CD4-positive, alpha-beta T cell treated with Interleukin-4 for 4 hours (primary cell): ENCODE measurements at places on chromosomes 2 and 18.

DNA sequence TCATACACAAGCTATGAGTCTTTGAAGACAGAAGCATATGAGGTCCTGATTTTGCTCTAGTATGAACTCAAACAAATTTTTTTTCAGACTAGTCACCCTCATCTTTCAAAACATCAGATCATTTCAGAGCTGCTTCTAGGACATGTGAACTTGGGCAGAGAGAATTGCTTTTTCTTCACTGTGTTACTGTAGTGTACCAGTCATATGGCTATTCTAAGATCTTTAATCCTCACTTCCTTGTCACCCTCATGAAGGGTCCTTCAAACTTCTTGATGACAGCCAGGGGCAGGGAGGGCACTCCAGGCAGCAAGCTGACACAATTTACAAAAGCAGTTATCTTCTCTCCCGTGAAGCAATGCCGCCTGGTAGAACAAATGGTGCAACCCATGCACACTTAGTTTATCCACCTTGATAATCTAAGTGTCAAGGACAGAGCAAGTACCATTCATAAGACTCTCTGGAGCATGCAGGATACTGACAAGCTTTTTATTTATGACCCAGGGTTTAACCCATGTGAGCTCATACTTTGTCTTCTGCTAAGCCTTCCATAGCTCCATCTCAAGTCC, 200.6 kb downstream of the DPP10 start:
- no peak for DNase-seq

- no peak for DNase-seq
These were observed 35.0 kb downstream of the TEX51 start for GRCh38 chr2:126933711-126934091.

- DNase-seq = no peak
These were observed 12.8 kb upstream of the ZNF532 start for GRCh38 chr18:58851856-58852255.

GRCh38 chr2:74471332-74472065, 981 bp downstream of the MRPL53 start:
- DNase-seq = no peak

DNA sequence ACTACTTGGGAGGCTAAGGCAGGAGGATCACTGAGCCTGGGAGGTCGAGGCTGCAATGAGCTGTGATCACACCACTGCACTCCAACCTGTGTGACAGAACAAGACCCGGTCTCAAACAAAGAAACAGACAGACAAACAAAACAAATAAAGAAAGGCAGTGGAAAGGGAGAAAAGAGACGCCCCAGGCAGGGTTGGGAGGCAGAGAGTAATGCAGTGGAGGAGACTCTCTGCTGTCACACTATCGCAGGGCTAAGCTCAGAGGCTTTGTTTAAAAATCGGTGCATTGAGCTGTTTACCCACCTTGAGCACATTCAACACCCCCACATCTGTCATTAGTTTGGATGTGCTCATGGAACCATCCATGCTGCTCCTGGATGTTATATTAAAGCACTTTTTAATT, 84.2 kb upstream of the RMP24 start:
- DNase-seq = no peak

DNA sequence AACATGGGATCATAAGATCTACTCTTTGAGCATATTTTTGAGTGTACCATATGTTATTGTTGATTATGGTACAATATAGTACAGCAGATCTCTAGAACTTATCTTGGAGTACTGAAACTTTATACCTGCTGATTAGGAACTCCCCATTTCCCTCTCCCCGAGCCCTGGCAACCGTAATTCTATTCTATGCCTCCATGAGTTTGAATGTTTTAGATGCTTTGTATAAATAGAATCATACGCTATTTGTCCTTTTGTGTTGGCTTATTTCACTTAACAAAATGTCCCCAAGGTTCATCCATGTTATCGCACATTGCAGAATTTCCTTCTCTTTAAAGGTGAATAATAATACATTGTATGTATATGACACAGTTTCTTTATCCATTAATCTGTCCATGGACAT, 117.2 kb downstream of the PTPRM start:
- no peak for DNase-seq

GRCh38 chr2:198293281-198293680, 488.9 kb downstream of the PLCL1 start:
- DNase-seq = no peak

GRCh38 chr2:67015681-67016080, 381.5 kb upstream of the ETAA1 start:
- no peak for DNase-seq

- DNase-seq = no peak
These were observed 38.3 kb downstream of the STAT4 start for GRCh38 chr2:191112448-191112901.

DNA sequence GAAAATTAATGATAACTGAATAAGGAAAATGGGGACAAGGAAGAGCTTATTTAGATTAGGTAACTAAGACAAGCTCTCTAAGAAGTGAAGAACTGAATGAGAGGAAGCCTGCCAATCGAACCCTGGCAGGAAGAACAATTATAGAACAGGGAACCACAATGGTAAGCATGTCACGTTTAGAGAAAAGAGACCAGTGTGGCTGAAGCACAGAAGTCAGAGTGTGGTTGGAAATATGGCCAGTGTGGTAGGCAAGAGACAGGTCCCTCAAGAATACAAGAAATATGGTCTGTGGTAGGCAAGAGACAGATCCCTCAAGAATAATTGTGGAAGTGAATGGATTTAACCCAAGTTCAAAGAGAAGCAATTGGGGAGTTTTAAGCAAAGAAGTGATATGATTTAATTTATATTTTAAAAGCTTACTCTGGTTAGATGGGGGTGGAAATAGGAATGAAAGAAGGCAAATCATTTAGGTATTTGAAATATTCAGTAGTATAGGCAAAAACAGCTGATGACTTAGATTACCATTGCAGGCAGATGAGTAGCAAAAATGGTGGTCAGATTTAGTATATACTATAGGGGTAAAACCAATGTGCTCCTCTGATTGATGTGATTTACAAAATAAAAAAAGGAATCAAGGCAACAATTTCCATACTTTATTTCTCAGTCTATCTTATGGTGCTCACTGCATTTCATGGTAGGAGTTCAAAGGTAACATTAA, 38.8 kb upstream of the ERMN start:
- DNase-seq = no peak

GRCh38 chr2:20103530-20103929, 52.1 kb upstream of the LAPTM4A start:
- no peak for DNase-seq

GRCh38 chr2:65027616-65028244, 28.5 kb upstream of the CEP68 start:
- DNase-seq = no peak

DNA sequence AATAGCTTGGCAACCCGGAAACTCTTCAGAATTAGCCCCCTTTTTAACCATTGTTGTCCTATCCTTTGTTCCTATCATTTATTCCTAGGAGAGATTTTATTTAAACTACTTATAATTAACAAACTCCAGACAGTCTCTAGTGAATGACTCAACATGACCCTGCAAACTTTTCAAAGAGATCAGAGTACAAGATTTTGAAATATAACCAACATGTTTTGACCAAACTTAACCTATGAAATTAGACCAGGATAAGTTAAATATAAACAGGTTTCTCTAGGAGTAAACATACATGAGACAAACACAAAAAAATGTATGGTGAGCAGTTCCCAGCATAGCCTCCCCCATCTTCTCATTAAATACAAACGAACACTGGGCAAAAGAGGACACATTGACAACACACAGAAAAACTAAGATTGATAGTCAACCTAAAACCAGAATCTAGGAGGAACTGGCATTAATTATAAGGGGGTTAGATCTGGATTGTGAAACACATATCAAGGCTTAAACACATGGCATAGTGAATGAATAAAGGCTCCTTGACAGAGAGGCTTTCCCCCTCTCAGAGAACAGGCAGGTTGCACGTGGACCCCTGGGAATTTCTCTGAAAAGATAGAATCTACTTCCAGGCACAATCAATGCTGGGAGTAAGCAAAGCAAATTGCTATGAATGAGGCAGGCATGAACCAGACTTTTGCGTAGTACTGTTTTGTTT, 284.1 kb downstream of the IRS1 start:
- DNase-seq = no peak

- no peak for DNase-seq
These were observed 166.1 kb upstream of the ZNF521 start for GRCh38 chr18:25517881-25518715.

- DNase-seq = no peak
These were observed 55.0 kb upstream of the MCFD2 start for GRCh38 chr2:46970334-46971288.

GRCh38 chr2:72032481-72033041, 115.1 kb downstream of the CYP26B1 start:
- DNase-seq = no peak

- DNase-seq = no peak
These were observed 266.4 kb downstream of the NAPG start for GRCh38 chr18:10792181-10792580.

- DNase-seq = no peak
These were observed 213.3 kb downstream of the FAM210A start for GRCh38 chr18:13513021-13513420.

DNA sequence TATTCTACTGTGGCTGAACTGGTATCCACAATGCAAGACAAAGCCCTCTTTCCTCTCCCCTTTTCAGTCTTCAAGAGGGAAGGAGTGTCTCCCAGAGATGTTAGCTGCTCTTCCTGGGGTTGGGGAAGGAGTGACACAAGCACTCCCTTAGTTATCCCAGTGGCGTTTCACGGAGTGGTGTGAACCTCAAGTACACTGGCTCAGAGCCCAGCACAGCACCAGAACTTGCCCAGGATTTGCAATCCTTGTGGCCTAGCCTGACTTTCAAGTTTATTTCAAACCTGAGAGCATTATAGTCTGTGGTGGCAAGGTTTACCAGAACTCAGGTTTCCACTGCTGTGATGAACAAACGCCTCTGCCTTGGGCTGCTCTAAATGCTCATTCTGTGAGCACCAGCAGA, 162.5 kb downstream of the CCDC102B start:
- DNase-seq = no peak

GRCh38 chr2:84986018-84986417, 15.1 kb downstream of the KCMF1 start:
- DNase-seq = no peak

GRCh38 chr2:60364491-60364890, 189.0 kb downstream of the BCL11A start:
- no peak for DNase-seq

DNA sequence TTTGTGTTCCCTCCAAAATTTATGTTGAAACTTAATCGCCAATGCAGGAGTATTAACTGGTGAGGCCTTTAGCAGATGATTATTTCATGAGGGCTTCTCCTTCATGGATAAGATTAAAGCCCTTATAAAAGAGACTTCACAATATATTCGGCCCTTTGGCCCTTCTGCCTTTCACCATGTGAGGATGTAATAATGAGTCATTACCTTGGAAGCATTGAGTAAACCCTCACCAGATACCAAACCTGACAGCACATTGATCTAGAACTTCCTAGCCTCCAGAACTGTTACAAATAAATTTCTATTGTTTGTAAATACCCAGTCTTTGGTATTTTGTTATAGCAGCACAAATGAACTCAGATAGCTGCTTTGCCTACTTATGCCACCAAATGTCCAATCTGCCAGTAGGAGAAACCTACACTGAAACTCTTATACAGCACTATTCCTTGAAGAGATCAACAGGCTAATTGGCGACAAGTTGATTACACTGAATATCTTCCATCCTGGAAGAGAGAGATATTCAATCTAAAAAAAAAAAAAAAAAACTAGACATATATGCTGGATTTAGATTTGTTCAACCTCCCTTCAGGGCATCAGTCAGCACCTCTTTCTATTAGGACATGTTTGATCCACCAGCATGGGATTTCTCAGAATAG, 125.9 kb upstream of the COL5A2 start:
- DNase-seq = no peak

DNA sequence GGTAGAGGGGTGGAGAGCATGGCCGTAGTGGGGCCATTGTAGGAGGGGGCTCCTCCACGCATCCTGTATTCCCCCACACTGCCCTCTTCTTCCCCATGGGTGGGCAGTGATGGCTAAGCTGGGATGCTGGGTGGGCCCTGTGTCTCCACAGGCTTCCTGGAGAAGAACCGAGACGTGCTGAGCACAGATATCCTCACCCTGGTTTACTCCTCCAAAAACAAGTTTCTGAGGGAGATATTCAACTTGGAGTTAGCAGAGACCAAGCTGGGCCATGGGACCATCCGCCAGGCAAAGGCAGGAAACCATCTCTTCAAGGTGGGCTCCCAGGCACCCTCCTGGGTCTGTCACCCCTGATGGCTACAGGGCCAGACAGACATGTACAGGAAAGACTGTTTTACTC, 52.8 kb downstream of the MYO7B start:
- no peak for DNase-seq

DNA sequence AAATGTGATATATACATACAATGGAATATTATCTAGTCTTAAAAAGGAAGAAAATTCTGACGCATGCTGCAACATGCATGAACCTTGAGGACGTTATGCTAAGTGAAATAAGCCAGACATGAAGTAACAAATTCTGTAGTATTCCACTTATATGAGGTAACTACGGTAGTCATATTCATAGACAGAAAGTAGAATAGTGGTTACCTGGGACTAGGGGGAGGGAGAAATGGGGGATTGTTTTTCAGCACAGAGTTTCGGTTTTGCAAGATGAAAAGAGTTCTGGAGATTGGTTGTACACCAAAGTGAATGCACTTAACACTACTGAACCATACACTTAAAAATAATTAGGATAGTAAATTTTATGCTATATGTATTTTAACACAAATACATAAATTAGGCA, 215.9 kb upstream of the FBXO11 start:
- no peak for DNase-seq

- DNase-seq = no peak
These were observed 85.0 kb downstream of the INHBB start for GRCh38 chr2:120430957-120431356.

- DNase-seq = peak; percentile 4
These were observed 165.0 kb downstream of the ANTXR1 start for GRCh38 chr2:69177785-69178636.

- no peak for DNase-seq
These were observed 146.3 kb upstream of the TTC39C start for GRCh38 chr18:23868136-23868785.

DNA sequence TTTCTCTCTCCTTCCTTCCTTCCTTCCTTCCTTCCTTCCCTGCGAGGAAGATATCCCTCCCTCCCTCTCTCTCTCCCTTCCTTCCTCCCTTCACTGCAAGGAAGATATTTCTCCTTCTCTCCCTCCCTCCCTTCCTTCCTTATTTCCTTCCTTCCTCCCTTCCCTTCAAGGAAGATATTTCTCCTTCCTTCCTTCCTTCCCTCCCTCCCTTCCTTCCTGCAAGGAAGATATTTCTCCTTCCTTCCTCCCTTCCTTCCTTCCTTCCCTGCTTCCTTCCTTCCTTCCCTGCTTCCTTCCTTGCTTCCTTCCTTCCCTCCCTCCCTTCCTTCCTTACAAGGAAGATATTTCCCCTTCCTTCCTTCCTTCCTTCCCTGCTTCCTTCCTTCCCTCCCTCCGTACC, 229.5 kb downstream of the ZBTB7C start:
- DNase-seq = no peak

GRCh38 chr2:106649306-106649705, 162.1 kb downstream of the CD8B2 start:
- DNase-seq = no peak
